GM12891 (cell line): ENCODE measurements at places on chromosomes 2 and 18.

DNA sequence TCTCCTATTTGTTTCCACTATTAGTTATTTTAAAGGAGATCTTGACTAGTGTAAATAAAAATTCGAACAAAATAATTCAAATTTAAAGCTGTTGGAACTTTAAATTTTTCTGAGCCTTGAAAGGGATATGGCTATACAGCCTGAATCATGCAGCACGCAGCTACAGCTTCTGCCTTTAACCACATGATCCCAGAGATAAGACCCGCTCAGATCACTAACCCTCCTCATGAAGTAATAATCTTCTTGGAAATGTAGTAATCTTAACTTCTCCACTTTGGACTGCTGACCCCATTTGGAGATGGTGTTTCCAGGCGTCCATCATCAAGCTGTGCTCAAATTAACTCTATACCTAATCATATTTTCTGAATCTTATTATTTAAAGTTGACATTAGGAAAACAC is 336.6 kb downstream of the DSC3 start:
- DNase-seq = no peak

DNA sequence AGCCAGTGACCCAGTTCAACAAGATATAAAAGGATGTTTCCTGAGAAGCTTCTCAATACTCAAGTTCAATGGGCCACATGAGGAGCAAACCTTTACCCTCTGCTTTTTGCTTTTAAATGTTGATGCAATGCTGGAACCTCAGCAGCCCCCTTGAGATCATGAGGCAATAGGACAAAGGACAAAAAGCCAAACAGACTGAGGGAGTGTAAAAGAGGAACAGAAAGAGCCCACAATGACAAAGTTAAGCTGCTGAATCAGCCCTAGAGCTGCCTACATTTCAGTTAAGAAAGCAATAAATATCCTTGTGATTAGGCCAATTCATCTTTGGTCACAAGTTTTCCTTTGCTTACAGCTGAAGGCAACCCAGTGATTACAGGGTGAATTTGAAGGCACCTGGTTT is 76.9 kb downstream of the MRO start:
- no peak for DNase-seq

DNA sequence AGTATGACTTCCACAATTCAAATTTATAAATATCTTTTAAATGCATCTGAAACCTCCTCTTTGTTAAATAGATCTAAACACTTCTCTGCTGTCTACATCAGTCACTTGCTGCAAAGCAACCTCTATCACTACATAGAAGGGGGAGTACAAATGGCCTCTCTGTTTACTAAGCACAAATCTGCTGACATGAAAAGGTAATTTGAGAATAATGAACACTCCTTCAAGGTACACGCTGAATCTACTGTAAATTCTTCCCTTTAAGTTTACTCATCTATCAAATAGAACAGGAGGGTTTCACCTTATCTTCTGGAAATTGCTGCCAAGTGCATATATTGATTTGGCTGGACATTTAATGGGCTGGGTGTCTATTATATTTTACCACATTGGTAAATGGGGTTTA is 879.6 kb downstream of the SUCLG1 start:
- DNase-seq = no peak

DNA sequence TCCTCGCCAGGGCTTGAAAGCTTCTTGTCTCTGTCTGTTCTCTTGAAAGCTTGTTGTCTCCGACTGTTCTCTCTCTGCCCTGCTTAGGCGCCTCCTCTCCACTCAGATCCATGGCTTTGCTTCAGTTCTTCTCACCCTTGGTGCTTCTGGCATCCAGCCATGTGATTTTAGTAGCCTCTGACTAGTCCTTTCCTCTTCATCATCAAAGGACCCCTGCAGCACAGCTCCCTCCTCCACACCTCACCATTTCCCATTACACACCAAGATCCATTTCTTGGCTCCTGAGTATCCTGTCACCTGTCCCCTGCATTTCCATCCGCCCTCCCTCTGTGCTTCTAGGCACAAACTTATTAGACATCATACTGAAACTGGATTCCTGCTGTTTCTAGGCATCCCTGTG is 59.4 kb downstream of the ZNF236 start:
- DNase-seq = no peak

DNA sequence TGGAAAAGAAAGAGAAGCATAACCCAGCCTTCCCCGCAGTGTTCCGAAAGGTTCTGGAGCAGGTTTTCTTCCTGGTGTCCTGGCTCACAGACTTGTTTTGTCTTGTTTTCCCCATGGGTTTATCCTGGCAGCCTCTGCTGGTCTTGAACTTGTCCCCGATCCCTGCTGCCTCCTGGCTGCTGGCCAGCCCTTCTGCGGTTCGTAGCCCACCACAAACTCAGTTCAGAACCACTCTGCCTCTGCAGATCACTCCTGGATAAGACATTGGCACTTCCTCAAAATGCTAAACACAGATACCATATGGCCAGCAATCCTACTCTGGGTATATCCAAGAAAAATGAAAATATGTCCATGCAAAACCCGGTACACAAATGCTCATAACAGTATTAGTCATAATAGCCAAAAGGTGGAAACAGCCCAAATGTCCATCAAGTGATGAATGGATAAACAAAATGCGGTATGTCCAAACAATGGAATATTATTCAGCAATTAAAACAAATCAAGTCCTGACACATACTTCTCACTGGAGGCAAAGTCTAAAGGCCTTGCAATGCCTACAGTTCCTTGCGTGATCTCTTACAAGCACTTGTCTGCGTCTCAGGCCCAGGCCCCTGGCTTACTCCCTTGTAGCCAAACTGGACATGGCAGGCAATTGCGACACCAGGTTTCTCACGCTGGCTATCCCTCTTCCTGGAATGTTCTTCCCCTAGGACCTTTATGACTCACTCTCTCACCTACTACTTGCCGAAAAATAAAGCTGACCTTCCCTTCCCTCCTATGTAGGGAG is 28.0 kb upstream of the ARHGEF4 start:
- DNase-seq = no peak

DNA sequence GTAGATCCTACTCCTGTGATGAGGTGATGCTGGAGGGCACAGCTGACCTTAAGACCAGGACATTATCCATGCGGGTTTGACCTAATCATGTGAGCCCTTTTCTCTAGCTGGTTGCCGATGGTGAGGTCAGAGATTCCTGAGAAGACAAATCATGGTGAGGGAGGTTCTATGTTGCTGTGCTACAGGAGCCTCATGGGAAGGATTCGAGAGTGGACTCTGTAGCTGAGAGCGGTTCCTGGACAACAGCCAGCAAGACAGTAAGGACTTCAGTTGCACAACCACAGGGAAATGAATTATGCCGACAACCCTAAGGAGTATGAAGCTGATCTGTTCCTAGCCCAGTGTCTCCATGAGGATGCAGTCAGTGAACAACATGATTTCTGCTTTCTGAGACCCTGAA is 80.4 kb downstream of the EPB41L3 start:
- DNase-seq = no peak

DNA sequence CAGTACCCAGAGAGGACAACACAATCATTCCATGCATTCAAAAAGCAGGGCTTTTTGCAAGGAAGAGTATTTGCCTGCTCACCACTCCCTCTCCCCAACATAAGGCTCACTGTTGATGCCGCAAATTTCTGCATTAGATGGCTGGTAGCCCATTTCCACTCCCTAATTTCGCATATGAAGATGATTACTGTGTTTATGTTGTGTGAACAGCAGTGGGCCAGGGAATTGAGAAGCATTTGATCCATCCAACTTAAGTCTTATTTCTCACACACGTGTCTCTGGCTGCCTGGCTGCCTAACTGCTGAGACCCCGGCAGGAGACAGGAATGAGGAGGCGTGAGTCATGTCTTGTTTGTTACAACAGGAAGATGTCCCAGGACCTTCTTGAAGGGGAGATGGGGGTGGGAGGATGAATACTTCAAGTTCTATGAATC is 294.1 kb downstream of the ALK start:
- DNase-seq = no peak

- no peak for DNase-seq
Observed at GRCh38 chr18:23730857-23731256, 41.6 kb downstream of the LAMA3 start.

GRCh38 chr2:219467736-219468075 is 31.0 kb upstream of the GMPPA start:
- no peak for DNase-seq

DNA sequence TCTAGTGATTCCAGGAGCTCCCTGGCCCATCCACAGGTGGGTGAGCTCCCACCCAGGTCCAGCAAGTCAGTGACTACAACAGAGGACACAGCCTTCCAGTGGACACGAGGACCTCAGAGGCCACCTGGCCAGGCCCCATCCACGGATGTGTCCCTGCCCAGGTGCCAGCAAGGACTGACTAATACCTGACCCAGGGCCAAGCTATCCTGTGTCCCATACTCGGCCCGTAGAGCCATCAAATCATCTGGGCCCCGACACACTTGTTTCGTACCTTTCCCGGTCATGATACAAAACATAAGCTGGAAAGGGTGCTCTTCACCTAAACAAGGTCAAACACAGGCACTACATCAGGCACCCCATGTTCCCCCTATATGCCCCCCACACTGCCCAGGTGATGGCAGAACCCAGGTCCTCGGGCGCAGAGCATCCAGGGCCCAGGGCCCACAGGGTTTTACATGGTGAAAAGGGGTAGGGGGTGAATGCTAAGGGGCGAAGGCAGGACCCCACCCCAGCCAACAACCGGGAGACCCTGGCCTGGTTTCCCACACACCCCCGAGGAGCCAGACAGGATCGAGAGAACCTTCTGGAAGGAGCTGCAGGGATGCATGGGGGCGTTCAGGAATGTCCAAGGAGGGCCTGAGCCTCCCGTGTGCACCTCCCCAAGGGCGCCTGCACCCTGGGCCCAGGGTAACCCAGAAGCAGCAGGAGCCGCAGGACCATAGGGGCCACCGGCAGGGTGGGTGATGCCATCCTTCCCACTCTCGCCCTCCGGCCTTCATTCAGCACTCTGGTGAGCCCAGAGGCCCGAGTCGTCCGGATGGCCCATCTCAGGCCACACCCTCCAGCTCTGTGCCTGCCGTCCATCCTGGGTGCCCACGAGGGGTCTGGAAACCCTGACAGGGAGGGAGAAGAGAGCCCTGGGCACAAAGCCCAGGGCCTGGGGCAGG is 94.3 kb downstream of the HDAC4 start:
- no peak for DNase-seq
